Cardiac fibroblast (primary cell): ENCODE measurements at places on chromosomes 16 and 17.

DNA sequence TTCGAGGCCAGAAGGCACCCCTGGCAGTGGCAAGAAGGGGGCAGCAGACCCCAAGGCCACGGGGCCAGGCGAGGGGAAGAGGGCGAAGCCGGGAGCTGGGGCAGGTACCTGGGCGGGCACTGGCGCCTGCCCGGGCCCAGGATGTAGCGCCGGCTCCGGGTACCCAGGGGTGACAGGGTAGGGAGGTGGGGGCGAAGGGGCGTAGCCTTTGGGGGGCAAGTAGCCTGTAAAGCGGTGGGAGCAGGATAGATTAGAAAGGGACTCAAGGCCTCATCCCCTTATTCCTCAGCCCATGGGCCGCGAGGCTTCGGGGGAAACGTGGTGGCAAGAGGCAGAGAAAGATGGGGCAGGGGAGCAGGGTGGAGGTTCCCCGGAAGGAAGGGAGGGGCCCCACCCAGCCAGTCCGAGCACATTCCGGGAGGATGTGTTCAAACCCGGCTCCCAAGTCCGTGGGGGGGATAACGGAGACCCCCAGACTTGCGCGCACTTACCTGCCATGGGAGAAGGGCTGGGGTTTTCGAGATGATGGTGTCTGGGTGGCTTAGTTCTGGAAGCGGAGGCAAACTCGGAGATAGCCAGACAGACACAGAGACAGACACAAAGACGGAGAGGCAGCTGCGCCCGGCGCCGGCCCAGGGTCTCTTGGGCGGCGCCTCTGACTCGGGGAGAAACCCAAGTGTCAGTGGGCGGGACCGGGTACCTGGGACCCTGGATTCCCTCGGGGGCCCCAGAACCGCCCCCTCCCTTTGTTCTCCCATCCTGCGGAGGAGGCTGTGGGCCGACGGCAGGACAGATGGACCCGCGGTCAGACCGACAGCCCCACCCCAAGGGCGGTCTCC lies 493 bp downstream of the PLSCR3 start:
- no peak for DNase-seq

- no peak for DNase-seq
Measured at GRCh38 chr16:49532873-49533272, 159.3 kb downstream of the C16orf78 start.

DNA sequence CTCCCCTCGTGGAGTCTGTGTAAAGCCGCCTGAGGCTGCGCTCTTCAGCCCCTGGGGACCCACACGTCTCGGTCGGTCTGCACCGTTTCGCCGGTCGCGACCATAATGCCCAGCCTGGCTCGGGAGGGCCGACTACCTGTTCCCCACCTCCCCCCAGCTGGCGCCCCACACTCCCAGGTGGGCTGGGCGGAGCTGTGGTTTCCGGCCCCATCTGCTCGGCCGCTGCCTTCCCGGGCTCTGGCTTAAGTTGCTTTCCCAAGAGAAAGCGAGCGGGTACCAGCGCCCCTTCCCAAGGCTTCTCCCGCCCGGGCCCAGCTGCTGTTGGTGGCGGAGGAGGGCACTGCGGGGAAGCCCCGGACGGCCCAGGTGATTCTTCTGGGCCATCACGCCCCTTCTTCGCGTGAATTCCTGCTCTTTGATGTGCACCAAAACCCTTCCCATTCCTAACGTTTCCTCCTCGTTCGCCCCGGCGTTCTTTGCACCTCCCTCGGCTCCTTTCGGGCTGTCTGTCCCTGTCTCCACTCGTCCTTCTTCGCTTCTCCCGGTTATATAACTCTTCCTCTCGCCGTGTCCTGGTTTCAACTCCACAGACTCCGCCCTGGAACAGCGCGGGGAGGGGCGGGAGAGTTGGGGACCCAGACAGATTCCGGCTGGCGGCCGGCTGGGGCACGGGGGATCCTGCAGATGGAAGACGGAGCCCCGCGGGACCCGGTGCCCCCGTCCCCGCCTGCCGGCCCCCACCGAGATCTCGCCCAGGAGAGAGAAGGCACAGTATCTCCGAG lies 2.0 kb downstream of the KDM6B start:
- no peak for DNase-seq

GRCh38 chr17:48297825-48298224 lies 132.2 kb downstream of the SKAP1 start:
- DNase-seq = no peak

DNA sequence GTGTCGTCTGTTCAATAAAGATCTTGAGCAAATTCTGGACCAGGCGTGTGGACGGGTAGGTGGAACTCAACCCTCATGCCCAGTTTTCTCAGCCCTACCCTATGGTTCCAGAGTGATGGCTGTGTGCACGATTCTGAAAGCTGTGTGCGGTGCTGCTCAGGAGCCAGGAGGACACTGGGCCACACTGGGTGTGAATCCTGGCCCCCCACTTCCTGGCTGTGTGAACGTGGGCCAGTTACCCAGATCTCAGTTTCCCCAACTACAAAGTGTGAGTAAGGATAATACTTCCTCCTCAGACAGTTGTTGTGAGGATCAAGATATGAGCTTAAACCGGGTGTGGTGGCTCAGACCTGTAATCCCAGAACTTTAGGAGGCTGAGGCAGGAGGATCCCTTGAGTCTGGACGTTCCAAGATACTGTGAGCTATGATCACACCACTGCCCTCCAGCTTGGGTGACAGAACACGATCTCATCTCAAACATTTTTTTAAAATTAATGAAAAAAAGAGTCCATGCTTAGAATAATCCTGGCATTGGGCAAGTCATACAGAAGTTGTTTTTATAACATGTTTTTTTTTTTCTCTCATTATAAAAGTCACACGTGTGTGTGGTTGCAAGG lies 14.7 kb upstream of the MPRIP start:
- no peak for DNase-seq

GRCh38 chr17:18361837-18362697 lies 1.3 kb downstream of the SHMT1 start:
- DNase-seq = no peak

DNA sequence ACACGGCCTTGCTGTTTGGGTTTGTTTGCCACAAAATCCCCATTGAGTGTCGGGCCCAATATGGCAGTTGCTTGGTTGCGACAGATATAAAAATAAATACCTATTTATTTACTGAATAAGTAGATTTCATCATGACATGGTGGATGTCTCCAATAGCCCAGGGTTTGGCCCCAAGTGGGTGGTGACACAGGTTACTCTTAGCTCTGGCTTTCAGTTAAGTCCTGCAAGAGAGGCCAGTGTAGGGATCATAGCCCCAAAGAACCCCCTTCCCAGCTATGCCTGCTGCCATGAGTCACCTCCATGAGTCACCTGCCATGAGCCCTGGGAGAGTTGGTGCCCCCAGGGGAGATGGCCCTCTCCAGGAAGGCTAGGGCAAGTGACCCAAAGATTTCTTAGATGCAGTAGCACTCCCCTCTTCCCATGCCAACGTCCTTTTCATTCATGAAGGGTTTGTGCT lies 78.7 kb upstream of the LGALS9 start:
- DNase-seq = peak; percentile 77

- DNase-seq = peak; percentile 69
Measured at GRCh38 chr16:14505846-14506245, 124.2 kb downstream of the PARN start.

GRCh38 chr16:35196313-35196712 lies 1736.9 kb downstream of the TP53TG3F start:
- DNase-seq = no peak

DNA sequence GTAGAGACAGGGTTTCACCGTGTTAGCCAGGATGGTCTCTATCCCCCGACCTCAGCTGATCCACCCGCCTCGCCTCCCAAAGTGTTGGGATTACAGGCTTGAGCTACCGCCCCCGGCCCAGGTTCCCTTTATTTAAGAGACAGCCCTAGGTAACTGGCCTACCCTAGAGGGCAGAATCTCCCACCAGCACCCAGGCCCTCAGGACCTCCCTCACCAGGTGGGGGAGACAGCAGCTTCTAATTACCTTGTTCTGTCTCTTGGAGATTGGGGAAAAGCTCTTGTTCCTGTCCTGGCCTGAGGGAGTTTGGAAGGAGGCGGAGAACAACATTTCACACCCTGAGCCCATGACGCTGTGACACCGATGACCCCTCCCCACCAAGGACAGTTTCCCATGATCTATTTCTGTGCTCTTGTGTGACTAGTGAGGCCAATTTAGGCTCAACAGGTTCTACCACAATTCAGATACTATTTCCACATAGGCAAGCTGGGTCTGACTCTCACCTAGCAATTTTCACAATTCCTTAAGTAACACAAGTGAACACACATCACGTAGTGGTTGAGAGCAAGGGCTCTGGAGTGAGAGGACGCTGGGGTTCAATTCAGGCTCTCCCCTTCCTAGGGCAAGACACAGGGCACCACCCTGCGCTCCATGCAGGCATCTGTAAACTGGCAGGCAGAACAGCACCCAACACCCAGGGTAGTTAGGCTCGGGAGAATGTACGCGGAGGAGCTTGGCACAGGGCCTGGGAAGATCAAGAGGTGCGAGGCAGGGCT lies 20.4 kb downstream of the HDAC5 start:
- no peak for DNase-seq

DNA sequence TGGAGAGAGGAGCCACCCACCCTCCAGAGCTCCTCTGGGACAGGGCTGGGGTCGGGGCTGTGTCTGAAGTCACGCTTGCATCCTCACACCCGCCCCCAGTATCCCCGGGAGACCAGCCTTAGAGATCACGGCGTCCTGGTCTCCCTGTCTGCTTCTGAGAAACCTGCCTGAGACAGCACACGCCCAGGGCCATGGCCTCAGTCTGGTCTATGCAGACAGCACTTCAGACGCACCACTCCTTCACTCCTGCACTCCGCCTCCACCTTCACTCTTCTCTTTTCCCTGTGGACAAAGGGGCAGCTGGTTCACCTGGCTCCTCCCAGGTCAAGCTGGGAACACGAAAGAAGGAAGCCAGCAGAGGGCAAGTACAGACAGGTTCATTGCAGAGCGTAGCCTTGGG lies 248.0 kb upstream of the GSE1 start:
- DNase-seq = no peak

GRCh38 chr16:73753931-73754330 lies 542.7 kb upstream of the PSMD7 start:
- DNase-seq = no peak

- peak; percentile 59 for DNase-seq
Measured at GRCh38 chr17:79800325-79801155, 3.7 kb upstream of the CBX8 start.
